ENCODE measurements at places on chromosomes 16 and 17.

DNA sequence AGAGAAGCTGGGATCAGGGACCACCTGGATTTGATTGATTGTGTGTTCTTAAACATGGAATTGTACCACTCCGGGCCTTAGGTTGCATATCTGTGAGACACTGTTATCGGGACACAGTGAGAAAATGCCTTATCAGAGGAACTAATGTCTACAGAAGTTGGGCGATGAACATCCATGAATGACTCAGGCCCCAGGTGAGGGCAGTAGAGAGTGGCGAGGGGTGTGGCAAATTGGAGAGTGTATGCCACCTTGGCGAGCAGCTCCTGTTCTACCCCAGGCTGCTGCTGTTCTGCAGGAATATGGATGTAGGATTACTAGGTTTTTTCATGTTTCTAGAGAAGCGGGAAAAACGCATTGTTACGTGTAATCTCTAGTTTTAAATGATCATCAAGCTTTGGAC is 38.8 kb downstream of the CLEC16A start:
- DNase-seq: no peak

- no peak for DNase-seq
Observed at GRCh38 chr16:9068886-9069285, 22.6 kb upstream of the HAPSTR1 start.

DNA sequence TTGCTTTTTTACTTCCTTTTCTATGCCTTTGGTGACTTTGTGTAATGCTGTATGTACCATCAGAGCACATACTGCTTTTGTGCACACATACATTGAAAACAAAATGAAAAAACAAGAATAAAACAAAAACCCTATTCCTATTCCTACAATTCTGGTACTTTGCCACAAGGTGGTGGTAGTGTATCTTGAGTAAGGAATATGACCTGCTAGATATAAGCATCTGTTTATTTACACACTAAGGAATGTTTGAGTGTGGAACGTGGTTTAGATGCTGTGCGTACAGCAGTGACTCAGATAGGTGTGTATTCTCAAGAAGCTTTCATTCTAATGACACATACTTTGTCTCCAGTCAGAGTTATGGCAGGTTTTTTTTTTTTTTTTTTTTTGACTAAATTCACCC is 606.2 kb downstream of the WWOX start:
- DNase-seq: no peak

DNA sequence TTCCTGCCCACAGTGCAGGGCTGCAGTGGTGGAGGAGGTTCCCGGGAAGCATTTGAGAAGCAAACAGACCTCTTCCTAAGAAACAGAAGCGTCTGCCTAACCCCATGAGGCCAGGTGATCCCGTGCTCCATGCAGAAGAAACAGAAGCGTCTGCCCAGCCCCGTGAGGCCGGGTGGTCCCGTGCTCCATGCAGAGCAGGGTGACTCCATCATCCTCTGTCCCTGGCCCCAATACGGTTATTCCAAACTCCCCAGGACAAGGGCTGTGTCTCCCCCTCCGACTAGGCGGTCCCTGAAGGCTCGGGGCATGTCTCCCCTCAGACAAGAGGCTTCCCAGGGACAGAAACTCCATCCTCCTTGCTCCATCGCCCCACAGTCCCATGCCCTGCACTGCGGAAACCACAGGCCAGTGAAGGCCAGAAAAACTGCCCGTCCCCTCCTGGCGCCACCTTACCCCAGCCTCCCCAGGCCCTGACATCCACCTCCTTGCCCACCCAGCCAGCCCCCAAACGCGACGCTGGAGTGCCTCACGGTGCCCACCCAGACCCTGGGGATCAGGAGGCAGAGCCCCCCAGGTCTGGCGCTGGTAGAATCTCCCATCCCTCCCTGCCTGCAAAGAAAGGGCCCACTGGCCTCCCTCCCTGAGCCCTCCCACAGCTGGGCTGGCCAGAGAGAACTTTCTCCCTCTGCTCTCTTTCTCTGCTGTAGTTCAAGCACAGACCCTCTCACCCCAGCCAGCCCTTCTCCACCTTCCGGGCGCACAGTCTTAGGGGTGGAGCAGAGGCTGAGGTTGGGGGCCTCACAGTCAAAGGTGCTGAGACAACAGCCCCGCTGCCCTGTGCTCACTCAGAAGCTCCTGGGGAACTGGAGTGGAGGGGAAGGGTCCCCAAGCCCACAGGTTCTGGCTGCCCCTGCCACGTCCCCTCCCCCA is 30.6 kb upstream of the KRT17 start:
- DNase-seq: no peak

All from HS-27A (cell line).